Stimulated activated CD4-positive, alpha-beta T cell treated with anti-CD3 and anti-CD28 coated beads, TNF-alpha, amount 100 ng/mL, for 1 hour (primary cell): ENCODE measurements at places on chromosomes 7 and 10.

DNA sequence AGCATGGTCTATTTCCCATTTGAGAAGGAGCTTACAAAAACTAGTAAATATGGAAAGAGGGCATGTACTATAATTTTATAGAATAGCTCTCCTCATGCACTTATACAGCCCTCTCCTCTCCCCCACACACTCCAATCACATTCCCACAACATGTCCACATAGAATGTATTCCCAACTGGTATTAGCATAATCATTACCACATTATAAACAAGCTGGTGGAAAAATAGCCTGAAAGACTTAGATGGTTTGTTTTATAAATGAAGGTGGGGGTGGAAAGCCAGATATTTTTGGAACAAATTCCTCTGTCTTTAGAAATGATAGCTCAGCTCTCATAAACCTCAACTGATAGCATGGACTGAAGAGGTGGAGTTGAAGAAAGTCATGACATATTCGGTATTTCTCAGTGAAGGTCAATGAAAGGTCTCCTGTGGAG lies 410.1 kb downstream of the SUGCT start:
- DNase-seq, result no peak

- DNase-seq, result no peak
Observed at GRCh38 chr7:94532676-94533075, 23.1 kb downstream of the CASD1 start.

DNA sequence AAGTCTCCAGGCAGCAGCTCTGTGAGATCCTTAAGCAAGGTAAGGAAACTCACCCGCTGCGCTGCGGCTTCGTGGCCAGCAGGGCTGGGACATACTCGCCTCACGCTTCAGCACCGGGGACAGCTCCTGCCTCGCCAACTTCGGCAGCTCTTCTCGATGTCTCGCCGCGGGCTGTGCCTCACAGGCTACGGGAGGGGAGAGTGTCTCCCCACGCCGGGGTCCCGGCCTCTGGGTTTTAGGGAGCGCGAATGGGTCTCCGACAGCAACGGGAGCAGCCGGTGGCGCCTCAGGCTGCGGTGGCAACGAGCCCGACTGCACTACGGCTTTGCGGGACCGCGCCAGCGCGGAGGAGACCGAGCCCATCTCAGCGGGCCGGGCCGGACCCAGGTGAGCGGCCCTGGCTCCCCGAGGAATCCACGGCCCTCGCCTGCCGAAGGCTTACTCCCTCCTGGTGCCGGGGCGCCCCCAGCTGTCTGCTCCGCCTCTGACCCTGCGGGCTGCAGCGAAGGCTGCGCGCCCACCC lies 62.4 kb downstream of the LSM5 start:
- no peak for DNase-seq

DNA sequence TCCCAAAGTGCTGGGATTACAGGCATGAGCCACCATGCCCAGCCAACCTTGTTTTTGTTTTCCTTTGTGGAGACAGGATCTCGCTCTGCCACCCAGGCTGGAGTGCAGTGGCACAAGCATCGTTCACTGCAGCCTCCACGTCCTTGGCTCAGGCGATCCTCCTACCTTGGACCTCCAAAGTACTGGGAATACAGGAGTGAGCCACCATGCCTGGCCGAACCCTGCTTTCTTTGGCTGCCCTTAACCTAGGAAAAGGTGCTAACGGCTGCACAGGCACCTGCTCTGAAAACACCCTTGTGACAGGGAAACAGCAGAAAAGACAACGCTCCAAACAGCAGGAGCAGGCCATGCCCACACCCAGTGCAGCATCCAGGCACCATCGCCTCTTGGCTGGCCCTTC lies 71.9 kb downstream of the OAT start:
- no peak for DNase-seq

- no peak for DNase-seq
Observed at GRCh38 chr10:24993237-24993958, 22.6 kb downstream of the ENKUR start.

DNA sequence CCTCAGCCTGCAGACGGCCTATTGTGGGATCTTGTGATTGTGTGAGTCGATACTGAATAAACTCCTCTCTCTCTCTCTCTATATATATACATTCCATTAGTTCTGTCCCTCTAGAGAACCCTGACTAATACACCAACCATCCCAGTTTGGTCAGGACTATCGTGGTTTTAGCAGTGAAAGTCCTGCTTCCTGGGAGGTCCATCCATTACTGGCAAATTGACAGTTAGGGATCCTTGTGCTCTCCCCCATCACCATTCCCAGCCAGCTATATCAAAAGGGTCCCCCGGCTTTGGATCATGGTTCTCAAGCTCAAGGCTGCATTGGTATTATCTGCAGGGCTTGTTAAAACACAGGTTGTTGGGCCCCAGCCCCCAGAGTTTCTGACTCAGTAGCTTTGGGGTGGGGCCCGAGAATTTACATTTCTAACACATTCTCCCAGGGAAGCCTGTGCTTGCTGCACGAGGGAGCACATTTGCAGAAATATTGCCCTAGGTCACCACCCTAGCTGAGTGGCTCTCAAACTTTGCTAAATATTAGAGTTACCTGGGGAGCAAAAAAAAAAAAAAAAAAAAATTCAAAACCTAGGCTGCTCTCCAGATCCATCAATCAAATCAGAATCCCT lies 899.1 kb upstream of the AUTS2 start:
- no peak for DNase-seq

- DNase-seq, result no peak
Observed at GRCh38 chr10:97314671-97315070, 4.4 kb upstream of the FRAT1 start.

DNA sequence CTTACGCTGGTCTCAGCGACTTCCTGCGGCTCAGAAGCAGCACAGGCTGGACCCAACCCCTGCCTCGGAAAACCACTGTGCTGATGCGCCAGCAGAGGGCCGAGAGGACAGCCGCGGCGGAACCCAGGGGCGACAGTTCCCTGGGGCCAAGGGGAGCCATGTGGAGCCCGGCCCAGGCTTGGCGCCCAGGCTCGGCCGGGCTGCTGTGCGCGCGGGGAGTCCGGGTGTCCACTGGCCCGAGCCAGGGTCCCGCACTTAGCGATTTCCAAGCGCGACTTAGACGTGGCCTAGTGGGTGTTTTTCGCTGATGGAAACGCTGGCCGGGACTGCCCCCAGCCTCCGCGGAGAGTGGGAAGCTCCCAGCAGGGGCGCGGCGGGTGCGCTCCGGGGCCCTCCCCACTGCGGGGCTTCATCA lies 18.6 kb upstream of the ZNF32 start:
- no peak for DNase-seq

DNA sequence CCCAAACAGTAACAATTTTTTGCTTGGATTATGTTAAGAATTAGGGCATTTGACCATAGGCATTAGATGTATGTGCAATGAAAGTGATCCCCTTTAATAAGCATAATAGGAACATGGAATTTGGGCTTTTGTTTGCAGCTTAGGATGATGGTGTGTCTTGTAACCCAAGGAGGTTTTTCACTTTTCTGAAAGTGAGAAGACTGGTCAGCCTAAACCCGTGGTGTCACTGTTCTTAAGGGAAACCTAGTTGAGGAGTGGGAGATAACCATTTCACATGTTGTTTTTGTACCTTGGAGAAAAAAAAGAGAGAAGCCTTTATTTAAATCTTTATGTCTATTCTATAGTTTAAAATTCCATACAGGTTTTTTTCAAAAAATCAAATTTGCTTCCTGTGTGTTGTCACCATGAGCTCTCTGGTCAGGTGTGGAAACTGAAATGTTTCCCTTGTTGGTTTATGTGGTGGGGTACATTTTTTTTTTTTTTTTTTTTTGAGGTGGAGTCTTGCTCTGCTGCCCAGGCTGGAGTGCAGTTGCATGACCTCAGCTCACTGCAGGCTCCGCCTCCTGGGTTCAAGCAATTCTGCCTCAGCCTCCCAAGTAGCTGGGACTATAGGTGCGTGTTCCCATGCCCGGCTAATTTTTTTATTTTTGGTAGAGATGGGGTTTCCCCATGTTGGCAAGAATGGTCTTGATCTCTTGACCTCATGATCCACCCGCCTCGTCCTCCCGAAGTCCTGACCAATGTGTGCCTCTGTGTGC lies 7.7 kb downstream of the CCM2 start:
- DNase-seq, result no peak

DNA sequence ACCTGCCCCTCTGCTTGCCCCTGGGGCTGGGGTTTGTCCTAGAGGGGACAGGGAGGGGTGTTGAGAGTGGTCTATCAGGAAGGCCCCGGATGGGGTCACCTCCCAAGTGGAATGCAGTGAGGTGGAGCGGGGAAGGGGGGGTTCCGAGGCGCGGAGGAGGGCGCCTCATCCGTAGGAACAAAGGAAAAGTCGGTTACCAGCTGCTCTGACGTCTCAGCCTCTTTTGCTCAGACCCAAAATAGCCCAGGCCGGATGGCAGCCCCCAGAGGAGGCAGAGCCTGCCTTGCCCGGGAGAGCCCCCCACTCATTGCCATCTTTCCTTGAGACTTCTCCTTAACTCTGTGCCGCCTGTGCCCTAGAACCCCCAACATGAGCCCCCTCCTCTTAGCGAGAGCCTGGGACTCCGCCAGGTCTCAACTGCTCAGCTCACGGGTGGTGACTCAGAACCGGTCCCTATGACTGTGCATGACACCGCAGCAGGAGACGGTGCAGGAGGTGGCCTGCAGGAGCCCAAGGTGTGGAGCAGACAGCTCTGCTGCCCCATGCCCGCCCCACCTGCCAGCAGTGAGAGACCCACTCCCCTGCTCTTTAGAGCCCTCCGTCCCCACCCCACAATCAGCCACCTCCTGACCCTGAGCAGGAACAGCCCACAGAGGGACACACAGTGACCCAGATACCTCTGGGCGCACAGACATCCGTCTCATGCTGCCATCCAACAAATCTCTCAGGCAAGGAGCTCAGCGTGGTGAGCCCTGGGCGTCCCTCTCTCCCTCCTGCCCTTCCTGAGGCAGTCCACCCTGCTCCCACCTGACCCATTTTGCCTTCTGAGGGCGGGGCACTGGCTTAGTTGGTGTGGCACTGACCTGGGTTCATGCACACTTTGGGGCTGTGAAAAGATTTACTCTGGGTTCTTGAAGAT lies 13.1 kb downstream of the STX1A start:
- no peak for DNase-seq

DNA sequence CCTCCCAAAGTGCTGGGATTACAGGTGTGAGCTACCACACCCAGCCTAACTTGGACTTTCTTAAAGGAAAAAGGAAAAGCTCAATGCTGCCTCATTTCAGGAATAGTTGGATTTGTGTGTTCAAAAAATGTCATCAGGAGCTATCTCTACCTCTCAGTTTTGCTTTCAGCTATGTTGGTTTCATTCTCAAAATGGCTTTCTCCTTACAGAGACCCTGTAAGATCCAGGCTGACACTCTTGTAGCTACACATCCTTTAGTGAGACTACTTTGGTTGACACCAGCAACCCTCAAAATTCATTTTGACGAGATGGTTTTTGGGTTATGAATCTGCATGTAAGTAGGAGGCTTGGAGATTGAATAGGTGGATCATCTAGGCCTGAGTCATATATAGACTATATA lies 269.7 kb upstream of the SORCS1 start:
- no peak for DNase-seq

GRCh38 chr7:143329471-143330170 lies 13.7 kb downstream of the CLCN1 start:
- no peak for DNase-seq

GRCh38 chr7:47303014-47303694 lies 278.8 kb downstream of the TNS3 start:
- DNase-seq, result no peak

- DNase-seq, result no peak
Observed at GRCh38 chr10:43264344-43264964, 2.4 kb downstream of the RASGEF1A start.

- no peak for DNase-seq
Observed at GRCh38 chr7:102988631-102989560, 76.1 kb downstream of the LRRC17 start.

GRCh38 chr7:25952261-25953057 lies 199.5 kb upstream of the NFE2L3 start:
- DNase-seq, result no peak

DNA sequence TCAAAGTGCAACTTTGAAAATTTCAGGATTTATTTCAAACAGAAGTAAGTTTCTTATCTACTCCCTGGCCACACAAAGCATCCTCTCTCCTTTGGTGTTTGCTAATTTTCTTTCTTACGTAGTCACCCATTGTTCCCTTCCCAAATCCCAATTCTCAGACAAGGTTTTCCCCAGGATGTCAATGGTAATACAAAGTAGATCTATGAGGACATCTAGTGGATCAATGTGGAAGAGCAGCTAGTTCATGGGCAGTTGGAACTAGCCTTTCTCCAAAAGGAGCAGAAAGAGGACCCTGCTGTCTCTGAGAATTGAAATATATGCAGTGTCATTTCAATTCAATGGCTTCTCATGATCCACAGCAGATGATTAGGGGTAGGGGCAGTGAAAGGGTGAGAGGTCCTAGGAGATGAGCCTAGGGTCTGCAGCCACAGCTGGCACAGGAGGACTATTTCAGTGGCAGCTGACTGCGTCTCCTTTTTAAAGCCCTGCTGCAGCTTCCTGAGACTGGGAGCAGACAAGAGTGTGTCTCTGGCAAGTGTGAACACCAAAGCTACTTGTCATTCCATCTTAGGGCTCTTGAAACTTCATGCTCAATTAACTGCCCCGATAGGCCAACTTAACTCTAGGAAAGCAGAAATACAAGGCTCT lies 632.6 kb downstream of the KCNMA1 start:
- DNase-seq, result no peak

DNA sequence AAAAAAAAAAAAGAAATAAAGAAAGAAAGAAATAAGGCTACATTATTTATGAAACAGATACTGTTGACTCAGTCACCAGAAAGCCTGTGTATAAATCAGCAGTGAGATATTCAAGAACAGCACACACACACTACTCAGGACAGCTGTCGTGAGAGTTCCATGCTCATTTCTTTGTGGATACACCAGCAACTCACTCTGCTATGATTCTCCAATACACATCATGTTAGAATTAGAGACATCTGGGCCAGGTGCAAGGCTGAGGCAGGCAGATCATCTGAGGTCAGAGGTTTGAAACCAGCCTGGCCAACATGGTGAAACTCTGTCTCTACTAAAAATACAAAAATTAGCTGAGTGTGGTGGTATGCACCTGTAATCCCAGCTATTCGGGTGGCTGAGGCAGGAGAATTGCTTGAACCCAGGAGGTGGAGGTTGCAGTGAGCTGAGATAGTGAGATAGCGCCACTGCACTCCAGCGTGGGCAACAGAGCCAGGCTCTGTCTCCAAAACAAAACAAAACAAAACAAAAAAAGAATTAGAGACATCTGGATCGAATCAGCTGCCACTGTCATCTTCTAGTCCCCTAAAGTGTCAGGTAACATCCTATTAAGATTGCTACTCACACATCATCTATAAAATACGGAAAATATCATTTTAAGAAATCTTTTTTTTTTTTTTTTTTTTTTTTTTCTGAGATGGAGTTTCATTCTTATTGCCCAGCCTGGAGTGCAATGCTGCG lies 11.2 kb upstream of the NUPR2 start:
- no peak for DNase-seq

DNA sequence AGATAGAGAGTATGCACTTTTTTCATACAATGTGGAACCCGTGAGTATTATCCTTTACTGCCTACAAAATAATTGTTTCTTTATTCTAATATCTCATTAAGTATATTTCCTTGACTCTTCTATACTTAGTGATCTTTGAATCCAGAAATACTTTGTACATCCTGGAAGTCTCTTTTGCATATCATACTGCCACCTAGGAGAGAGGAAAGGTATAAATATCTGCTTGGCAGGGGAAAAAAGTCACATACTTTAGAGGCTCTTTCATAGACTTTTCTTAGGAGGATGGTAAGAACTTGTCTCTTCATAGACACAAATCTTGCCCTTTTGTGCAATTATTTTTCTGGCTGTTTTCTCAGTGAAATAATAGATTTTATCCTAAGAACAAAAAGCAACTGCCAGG lies 436.0 kb downstream of the PAXIP1 start:
- no peak for DNase-seq

GRCh38 chr10:36808625-36809362 lies 316.6 kb upstream of the ANKRD30A start:
- DNase-seq, result no peak
